ENCODE measurements at places on chromosomes 7 and 10.
A peak's percentile ranks its signal among the peaks of the same experiment; 100 is the strongest.

GRCh38 chr10:58444321-58444720 is 59.1 kb downstream of the TFAM start:
- no peak for DNase-seq

DNA sequence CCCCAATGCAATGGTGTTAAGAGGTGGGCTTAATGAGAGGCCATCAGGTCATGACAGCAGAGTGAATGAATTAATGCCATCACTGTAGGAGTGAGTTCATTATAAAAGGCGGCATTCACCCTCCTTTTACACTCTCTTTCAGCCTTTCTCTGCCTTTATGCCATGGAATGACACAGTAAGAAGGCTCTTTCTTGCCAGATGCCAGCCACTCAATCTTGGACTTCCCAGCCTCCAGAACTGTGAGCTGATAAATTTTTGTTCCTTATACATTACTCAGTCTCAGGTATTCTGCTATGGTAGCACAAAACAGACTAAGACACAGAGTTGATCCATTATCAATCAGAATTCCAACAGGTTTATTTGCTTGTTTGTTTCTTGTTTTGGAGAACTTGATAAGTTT is 3.2 kb downstream of the TCAF1 start:
- no peak for DNase-seq

- no peak for DNase-seq
Measured at GRCh38 chr7:47218378-47219176, 363.3 kb downstream of the TNS3 start.

DNA sequence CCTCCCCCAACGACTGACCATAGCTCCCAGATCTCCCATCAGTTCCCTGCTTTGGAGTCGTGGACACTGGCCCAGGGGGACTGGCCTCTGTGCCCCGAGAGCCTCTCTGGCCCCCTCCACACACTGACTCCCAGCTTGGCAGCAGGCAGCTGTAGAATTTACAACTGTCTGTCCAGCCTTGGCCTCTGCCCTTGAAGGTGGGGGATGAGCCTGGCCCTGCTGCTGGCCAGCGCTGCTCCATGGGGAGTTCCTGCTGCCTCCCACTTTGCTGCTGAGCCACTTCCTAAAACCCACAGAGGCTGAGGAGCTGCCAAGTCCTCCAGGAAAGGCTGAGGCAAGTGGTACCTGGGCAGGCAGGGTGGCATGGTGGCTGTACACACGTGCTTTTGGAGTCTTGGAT is 147.1 kb downstream of the WDR11 start:
- no peak for DNase-seq

DNA sequence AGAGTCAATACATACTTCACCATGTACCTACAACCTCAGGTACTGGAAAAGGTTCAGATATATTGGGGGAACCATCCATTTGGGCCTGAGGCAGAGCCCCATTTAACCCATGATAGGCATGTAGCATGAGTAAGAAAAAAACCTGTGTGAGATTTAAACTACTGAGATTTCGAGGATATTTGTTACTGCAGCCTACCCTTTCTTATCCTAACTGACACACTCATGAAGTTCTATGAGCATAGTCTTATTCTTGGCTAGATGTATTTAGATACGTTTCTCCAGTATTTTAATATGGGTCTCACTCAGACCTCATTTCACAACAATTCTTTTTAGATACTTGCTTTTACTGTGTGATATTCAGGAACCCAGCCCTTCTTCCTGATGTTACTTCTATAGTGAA is 39.3 kb downstream of the GHRHR start:
- no peak for DNase-seq

DNA sequence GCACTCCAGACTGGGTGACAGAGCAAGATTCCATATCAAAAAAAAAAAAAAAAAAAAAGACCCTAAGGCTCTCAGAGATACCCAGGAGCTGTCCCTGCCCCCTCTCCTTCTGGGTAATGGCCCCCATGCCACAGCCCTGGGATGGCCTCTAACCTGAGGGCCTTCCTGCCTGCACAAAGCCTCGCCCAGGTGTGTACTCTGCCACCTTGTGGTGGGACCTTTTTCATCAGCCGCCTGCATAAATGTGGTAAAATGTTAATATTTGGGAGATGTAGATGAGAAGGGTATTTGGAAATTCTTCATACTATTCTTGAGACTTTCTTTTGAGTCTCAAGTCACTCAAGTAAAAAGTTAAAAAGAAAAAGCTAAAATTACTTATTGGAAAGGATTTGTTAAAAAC is 46.3 kb upstream of the RNF216 start:
- DNase-seq = peak; percentile 57

- peak; percentile 37 for DNase-seq
Measured at GRCh38 chr10:97454330-97455036, 8.5 kb downstream of the ZDHHC16 start.

DNA sequence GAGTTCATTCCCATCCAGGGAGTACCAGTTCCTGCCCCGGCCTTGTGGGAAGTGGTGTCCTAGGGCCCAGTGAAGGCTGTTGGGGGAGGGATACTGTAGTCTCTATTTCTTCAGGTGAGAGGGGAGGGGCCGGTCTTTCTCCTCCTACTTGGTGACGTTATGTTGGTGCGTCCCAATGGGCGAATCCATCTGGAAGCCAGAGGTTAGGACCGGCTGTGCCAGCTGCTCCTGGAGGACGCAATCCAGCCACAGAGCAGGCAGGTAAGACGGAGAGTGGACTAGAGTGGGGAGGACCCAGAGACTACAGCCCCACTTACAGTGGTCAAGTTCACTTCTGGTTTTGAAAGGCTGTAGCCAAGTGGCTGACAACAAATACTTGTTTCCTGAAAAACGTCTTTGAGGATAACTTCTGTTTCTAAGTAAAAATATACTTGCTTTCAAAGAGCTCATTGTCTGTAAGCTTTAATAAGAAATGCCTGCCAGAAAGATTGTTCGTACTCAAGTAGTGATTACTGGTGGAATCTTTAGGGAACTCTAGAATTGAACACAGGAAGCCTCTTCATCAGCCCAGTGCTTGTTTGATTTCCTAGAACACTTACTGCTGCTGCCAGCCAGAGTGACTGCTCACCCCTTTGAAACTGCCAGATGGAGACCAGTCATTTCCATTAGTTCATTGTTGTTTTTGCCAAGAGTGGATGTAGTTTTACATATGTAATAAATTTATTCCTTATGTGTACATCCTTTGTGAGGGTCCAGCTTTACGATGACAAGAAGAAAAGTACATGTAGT is 25.4 kb downstream of the RBM33 start:
- DNase-seq = no peak

GRCh38 chr7:68722044-68722443 is 876.2 kb upstream of the AUTS2 start:
- no peak for DNase-seq
